ENCODE measurements at places on chromosomes 5 and 9.

GRCh38 chr5:56499491-56499890, 266.4 kb upstream of the ANKRD55 start:
- DNase-seq, result no peak

GRCh38 chr9:76559286-76559685, 100.3 kb downstream of the GCNT1 start:
- DNase-seq, result no peak

- DNase-seq, result peak; percentile 24
Observed at GRCh38 chr9:134225186-134225585, 60.8 kb upstream of the RNU6ATAC start.

GRCh38 chr9:20640331-20641187, 18.3 kb upstream of the MLLT3 start:
- DNase-seq, result peak; percentile 74

- DNase-seq, result no peak
Observed at GRCh38 chr9:97813072-97813471, 40.0 kb upstream of the FOXE1 start.

- no peak for DNase-seq
Observed at GRCh38 chr5:36300191-36300926, 1.3 kb downstream of the RANBP3L start.

- no peak for DNase-seq
Observed at GRCh38 chr5:88678770-88679381, 204.1 kb downstream of the MEF2C start.

- DNase-seq, result no peak
Observed at GRCh38 chr9:591292-591691, 250.2 kb upstream of the DMRT1 start.

GRCh38 chr9:131142160-131142559, 16.8 kb downstream of the NUP214 start:
- no peak for DNase-seq

- DNase-seq, result no peak
Observed at GRCh38 chr9:114430457-114430856, 42.7 kb upstream of the AKNA start.

GRCh38 chr5:62705022-62705421, 126.4 kb downstream of the LRRC70 start:
- no peak for DNase-seq

- no peak for DNase-seq
Observed at GRCh38 chr5:33203931-33204330, 236.8 kb upstream of the TARS1 start.

DNA sequence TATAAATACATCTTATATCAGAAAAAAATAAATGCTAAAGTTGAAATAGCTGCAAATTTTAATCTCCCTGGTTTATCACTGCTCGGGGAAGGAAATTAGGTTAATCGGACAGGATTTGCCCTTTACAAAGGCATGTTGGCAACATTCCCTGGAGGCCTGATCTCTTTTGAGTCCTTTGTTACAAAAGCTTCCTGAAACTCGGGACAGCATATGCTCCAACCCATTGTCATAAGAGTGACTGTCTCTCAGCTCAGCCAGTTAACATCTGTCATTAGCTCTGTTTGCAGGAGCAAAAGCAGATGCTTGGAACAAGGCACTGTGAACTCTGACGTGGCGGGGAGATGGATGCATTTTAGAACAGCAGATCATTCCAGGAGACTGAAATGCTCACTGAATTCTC, 80.6 kb downstream of the MYO10 start:
- DNase-seq, result no peak

DNA sequence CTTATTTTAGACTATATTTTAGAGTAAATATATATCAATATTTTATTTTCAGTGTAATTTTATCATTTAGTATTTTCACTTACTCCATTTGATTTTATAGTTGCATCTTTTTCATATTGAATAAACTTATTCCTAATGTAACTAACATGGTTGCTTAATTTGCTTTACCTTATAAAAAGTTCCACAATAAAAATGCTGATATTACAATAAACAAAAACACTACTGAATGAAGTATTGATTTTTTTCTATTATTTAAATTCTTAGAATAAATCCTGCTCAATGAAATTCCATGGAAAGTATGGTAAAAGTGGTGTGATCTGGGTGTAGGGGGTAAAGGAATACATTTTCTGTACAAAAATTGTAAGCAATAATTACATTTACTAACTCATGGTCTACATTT, 2074.9 kb upstream of the C9orf72 start:
- no peak for DNase-seq

DNA sequence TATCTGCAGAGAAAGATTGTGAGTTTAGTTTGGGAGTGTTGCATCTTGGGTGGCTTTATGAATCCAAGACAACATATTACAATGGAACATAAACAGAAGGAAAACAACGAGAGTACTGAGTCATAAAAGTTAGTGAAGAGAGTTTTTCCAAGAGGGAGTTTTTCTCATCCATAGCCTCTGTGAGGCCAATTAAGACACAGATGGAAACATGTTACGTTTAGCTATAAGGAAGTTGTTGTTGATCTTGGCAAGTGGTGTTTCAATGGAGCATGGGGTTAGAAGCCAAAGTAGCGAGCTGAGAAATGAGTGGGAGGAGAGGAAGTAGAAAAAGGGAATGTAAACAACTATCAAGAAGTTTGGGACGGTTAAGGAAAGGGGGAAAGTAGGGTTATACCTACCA, 53.3 kb upstream of the SPATA31D4 start:
- DNase-seq, result no peak

DNA sequence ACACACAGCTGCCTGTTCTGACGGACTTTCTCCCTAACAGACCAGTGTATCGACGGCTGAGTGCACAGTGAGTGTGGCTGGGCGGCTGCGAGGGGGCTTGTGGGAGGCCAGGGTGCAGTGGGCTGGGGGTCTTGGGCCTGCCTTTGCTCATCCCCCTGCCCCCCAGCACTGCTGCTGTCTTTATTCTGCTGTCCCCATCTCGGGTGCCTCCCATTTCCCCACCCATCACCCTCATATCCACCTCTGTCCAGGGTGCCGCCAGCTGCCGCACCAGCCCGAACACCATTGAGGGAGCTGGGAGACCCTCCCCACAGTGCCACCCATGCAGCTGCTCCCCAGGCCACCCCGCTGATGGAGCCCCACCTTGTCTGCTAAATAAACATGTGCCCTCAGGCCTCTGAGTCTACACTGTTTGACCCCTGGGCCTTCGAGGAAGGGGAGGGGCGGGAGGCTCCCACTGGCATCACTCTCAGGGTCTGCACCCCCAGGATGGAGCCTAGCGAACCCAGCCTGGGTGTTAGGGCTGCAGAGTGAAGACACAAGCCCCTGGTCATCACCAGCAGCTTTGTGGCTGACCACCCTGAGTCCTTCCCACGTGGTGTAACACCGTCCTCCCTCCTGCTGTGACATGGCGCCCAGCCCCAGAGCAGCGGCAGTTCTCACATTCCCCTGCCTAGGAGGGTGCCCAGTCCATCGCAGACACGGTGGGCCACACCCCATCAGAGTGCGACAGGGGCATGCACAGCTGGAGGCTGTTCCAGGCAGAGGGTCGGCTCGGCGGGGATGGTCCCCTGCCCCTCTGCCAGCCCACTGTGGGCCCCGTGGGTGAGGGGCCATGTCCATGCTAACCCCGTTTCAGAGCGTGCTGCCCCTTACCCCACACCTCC, 4.0 kb downstream of the LCN2 start:
- no peak for DNase-seq

GRCh38 chr5:159133041-159133741, 33.5 kb upstream of the EBF1 start:
- DNase-seq, result peak; percentile 70

GRCh38 chr9:17018540-17019196, 116.2 kb upstream of the CNTLN start:
- DNase-seq, result no peak

DNA sequence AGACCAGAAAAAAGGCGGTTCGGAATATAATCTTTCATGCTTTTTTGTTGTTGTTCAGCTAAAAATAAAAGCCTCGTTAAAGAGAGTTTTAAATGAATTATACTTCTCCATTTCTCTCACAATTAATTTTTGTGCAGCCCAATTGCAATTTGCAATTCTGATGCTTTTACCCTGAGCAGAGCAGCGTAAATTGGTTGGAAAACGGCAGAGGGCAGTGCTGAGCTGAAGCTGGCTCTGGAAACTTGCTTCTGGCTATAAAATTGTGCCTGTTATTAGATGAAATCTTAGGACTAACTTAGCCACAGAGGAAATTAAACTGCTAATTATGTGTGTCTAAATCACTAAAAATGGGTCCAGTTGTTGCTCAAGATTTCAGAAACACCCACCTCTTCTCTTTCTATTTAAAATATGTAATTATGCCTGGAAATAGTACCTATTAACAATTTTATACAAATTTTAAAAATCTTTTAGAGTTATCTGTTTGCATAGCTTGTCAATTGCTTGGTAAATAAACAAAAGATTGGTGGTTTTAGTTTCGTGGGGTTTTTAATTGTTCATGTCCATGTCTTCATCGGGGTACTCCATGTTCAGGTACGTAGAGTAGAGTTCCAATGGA, 441.8 kb upstream of the TLE4 start:
- DNase-seq, result peak; percentile 7

DNA sequence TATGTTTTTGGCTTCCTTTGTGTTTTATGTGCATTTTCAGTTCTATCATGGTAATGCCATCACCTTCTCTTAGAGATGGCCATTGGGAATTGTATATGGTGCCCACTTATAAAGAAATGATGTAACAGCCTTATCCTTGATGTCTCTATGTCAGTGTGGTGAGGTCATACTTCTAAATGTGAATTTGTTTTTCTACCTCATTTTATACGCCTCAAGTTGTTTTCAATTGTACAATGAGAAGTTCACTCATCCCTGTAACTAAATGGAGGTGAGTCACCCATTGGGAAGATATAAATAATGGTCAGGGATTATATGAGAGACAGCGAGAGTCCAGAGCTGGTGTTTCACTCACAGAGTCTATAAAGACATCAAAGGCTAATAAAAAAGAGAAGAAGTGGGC, 402.4 kb downstream of the AGTPBP1 start:
- DNase-seq, result no peak

DNA sequence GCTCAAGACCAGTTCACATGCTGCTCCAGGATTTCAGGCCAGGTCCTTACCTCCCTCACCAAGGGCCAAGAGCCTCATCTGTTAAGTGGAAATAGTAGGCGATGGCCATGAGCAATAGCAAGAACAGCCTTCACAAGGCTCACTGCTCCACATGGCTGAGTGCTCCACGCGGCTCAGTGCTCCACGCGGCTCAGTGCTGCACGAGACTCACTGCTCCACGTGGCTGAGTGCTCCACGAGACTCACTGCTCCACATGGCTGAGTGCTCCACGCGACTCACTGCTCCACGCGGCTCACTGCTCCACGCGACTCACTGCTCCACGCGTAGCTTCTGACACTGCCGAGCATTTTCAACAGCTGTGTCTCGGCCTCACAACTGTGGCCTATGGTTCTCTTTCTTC, 36.4 kb upstream of the ADAMTS2 start:
- DNase-seq, result no peak

GRCh38 chr5:5782402-5782801, 359.9 kb downstream of the ICE1 start:
- DNase-seq, result no peak

DNA sequence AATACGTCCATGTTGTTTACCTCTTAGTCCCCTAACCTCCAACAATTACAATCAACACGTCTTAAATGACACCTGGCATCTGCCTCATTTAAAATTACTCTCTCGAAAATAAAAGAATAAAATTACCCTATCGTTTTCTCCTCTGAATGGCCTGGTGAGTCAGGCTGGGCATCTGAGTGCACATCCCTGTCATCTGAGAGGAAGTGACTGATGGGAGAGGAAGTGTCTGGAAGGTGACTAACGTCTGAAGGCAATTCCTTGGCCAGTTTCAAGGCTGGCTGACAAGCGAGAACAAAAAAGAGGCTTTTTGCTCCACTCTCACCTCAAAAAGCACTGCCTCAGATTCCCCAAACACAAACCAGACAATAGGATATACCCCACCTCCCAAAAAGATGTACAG, 57.7 kb downstream of the MAPKAP1 start:
- DNase-seq, result no peak

DNA sequence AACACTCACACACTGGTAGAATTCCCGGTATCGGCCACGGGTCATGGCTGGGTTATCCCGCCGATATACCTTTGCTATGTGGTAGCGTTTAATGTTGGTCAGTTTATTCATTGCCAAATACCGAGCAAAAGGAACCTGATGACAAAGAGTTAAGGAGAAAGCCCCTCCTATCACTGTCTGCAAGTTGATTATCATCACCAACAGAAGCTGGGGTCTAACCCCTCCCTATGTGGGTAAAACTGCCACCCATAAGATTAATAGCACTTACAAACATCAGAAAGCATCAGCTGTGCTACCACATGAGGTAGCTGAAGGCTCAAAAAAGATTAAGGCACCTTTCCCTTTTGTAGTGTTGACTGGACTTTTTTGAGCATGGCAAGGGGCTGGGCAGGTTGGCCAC, 5.6 kb upstream of the DND1 start:
- DNase-seq, result no peak

GRCh38 chr5:177405805-177406204, 3.6 kb downstream of the F12 start:
- DNase-seq, result no peak

DNA sequence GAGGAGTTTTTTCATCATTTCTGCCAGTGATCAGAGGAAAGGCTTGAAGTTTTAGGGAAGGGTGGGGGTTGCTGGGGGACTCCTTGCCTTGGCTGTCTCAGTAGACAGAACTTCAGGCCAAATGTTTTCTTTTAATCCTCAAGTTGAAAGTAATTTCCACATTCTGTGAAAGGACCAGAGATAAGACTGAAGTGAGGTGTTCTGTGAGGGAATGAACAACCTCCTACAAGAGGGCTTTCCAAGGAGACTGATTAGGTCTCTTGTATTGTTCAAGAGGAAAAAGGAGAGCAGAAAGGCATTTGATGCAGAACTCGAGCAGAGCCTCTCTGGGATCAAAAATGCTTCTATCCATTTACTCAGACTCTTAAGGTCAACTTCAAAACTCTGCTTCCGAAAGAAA, 282.1 kb upstream of the ATP10B start:
- no peak for DNase-seq

- DNase-seq, result no peak
Observed at GRCh38 chr5:44727100-44727499, 81.6 kb upstream of the MRPS30 start.

GRCh38 chr9:114894206-114894605, 36.2 kb downstream of the TNFSF8 start:
- no peak for DNase-seq

GRCh38 chr9:126295082-126295477, 31.5 kb upstream of the MVB12B start:
- no peak for DNase-seq

- DNase-seq, result peak; percentile 4
Observed at GRCh38 chr5:96175090-96175489, 213.4 kb upstream of the ELL2 start.

DNA sequence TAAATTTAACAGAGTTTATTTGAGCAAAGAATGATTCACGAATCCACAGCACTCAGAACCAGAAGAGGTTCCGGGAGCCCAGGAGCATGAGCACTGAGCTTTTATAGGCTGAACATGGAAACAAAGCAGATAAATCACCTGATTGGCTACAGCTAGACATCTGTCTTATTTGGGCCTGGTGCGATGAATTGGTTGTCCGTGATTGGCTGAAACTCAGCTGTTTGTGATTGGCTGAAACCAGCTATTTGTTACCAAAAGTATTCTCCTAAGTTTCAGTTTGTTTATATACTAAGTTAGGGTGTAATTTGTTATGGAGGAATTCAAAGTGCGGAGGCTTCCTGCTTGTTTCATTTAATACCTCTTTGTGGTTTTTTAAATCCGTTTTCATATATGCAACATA, 15.8 kb upstream of the LCP2 start:
- DNase-seq, result no peak
